ENCODE measurements at places on chromosomes 12 and 14.

DNA sequence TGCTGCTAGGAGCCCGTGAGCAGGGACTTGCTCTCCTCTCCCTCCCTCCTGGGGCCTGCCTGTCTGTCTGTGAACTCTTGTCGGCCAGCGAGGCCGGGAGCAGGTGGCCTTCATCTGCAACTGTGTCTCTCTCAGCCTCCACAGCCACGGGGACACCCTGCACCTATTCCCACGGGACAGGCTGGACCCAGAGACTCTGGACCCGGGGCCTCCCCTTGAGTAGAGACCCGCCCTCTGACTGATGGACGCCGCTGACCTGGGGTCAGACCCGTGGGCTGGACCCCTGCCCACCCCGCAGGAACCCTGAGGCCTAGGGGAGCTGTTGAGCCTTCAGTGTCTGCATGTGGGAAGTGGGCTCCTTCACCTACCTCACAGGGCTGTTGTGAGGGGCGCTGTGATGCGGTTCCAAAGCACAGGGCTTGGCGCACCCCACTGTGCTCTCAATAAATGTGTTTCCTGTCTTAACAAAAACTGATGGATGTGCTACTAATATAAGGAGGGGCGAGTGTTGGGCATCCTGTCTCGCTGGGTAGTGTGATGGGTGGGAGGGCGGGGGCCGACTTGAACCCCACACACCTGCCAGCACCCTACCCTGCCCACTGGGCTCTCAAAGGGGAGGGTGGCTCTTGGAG is 34.8 kb downstream of the MEG3 start:
- no peak for DNase-seq

GRCh38 chr12:50934371-50934851 is 17.9 kb upstream of the HIGD1C start:
- DNase-seq: no peak

- peak; percentile 39 for DNase-seq
These were observed 19.6 kb downstream of the NINJ2 start for GRCh38 chr12:643475-644302.

GRCh38 chr14:85002846-85003245 is 527.1 kb upstream of the FLRT2 start:
- DNase-seq: no peak

DNA sequence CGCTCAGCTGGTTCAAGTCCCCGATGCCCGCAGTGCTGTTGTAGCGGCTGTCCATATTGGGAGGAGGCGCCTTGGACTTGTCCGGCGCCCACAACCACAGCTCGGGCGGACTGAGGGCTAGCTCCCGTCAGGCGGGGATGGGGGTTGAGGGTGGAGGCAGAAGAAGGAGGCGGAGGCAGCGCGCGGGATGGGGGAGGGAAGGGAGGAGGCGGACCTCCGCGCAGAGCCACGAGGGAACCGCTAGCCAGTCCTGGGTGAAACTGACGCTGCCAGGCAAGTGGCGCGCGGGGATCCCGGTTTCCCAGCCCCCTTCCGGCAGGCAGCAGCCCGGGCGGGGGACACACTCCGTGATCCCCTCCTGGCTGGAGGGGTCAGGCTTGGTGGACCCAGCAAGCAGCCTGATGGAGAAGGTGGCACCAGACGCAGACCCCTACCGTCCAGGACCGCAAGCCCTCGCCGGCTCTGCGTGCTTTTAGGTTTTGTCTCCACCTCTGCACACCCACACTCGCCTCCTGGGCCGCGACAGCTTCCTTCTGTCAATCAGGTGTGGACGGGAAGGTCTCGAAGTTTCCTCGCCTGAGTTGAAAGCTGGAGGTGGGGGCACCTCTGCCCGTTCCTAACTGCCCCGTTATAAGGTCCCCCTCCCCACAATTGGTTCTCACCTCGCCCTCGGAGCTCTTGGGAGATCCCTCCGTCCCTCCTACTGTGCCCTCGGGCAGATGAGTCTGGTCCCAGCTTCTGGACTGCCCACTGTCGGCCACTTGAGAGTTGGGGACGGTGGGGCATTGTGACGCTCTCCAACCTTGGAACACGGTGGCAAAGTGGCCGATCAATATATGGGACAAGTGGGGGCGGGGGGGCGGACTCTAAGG is at the start of gene CPNE8:
Gene CPNE8, minus strand, starts transcription at position 112 of the 872 bp plus-strand sequence. Its CDS starts 57 bp downstream, at position 55.
- peak; percentile 58 for DNase-seq

- no peak for DNase-seq
These were observed 24.4 kb downstream of the DHRS2 start for GRCh38 chr14:23660290-23661226.

- no peak for DNase-seq
These were observed 81.4 kb upstream of the ARID2 start for GRCh38 chr12:45648070-45648469.
